Osteoblast (primary cell): ENCODE measurements at places on chromosomes 1 and 21. TPM values are rescaled to one million over a fixed set of nuclear protein-coding genes. Genes with fewer than 3 reads are reported as not detected.
A peak's percentile ranks its signal among the peaks of the same experiment; 100 is the strongest.

The FAM3B gene
- total RNA-seq: not detected in 2 replicates

DNA sequence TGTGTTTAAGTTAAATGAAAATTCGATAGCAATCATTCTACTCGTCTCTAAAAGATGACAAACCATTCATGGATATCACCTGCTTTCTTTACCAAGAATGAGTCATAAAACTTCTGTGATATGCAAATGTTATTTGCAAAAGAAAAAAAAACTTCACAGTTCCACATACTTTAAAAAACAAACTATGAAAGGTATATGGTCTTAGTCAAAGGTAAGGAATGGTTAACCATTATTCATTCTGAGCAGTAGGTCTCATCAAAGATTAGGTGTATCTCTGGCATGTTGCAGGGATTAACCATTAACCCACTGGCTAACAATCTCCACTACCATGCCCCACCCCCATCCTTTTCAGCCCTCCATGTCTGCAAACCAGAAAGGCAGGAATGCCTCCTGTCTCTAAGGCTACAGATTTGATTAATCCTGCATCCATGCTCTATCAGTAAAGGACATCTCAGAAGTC is 44.4 kb downstream of the PTPN14 start:
- DNase-seq: no peak

DNA sequence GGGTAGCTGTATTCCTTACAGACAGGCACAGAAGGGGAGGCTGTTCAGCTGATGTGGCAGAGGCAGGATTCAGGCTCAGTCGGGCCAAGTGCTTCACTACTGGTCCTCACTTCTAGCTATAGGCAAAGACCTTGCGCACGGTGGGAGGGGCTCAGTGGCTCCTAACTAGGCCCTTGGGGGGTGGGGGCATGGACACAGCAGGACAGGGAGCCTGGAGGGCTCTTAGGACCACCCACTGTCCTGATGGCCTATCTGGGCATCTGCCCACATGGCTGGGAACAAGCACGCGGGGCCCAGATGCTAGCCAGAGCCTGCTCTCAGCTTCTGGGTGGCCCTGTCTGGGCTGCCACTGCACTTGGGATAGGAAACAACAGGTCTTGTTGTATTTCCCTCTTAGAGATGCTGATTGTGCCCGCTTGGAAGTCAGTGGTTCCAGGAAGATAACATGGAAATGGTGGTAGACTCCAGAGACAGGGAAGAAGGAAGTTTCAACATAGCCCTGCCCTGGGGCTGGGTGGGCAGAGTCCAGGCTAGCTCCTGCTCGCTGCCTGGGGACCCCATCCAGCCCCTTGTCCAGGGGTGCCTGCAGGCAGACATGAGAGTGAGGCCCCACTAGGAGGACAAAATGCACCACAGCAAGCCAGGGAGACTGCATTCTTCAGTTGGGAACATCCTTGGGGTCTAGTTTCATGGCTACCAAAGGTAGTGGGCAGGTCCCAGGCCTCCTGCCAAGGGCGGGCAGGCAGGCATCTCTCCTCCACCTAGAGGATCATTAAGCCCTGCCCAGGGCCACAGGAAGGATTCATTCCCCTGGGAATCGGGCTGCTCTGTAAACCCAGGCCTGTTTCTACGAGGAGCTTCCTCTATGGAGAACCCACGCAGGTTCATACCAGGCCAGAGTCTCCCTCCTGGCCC is 102.5 kb downstream of the BCAR3 start:
- DNase-seq: no peak

DNA sequence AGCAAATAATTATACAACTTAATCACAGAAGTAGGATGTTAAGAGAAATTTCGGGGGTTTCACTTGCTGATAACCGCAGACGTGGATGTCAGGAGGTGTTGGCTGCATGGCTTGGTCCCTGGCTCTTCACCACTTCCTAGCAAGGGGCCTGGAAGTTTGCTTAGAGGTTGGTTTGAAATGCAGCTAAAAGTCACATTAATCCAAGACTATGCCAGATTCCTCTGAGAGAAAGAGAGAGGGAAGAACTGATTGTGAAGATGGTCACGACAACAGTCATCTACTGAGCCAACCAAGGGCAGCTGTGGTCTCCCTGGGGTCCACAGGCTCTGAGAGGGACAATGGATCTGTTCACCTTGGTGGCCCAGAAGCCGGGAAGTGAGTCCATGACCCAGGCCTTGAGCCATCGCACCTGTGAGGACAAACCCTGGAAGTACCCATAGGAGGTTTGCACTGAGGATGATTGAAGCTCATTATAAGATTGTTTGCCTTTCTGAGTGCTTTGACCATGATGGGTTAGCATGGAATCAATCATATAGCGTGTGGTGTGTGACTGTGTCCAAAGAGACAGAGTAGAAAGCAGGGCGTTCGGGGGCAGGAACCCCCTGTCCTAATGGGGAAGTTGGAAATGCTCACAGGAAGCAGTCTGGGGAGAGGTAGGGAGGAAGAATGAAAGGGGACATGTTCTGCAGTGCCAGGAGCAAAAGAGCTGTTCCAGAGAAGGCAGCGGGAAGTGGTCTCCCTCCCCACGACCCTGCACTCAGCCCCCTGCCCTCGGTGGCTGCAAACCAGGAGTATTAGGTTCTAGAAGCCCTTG is 47.1 kb downstream of the UMODL1 start:
- DNase-seq: peak; percentile 65

GRCh38 chr1:85109475-85109874 is 61.2 kb upstream of the MCOLN3 start:
- DNase-seq: peak; percentile 93

GRCh38 chr1:8202182-8202905 is 115.6 kb upstream of the SLC45A1 start:
- peak; percentile 97 for DNase-seq

DNA sequence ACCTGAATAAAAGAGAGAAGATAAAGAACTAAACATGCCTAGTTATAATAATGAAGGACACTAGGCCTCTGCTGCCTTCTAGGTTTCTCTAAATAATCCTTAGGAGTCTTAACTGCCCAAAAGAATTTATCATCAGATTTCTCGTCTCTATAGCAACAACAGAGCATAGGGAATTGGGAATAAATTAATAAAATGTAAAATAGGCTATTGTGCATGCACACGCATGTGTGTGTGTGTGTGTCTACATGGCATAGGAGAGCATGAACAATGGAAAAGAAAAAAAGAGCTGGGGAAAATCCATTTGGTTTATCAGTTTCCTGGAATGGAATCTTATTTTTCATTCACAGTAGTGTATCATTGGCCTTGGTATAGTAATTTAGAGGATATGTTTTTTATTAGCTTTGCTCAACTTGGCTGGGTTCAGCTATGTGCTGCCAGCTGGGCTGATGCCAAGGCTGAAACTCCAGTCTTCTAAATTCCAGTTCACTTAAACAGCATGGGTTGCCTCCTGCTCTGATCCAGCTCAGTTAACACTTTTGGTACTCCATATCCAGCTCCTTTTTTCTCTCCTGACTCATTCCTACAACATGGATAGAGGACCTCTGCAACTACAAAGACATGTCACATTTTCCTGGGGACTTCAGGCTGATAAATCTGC is 80.6 kb upstream of the SLFNL1 start:
- peak; percentile 69 for DNase-seq

The OR2M7 gene
- total RNA-seq: not detected in 2 replicates

- DNase-seq: peak; percentile 80
Observed at GRCh38 chr1:228400237-228400651, 6.4 kb downstream of the TRIM11 start.

The OR2T29 gene
- total RNA-seq: not detected in 2 replicates

DNA sequence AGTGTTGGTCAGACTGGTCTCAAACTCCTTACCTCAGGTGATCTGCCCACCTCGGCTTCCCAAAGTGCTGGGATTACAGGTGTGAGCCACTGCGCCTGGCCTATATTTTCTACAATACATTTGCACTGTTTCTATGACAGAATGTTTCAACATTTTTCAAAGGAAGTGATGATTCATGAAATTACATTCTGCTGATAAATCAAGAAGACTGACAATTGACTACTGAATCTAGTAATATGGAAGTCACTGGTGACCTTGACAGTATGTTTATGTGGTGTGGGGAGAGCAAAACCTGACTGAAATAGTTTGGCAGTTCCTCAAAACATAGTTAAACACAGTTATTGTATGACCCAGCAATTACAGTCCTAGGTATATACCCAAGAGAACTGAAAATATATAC is 18.1 kb downstream of the LRIF1 start:
- DNase-seq: no peak

- DNase-seq: peak; percentile 81
Observed at GRCh38 chr1:205301842-205302588, 19.5 kb downstream of the NUAK2 start.

DNA sequence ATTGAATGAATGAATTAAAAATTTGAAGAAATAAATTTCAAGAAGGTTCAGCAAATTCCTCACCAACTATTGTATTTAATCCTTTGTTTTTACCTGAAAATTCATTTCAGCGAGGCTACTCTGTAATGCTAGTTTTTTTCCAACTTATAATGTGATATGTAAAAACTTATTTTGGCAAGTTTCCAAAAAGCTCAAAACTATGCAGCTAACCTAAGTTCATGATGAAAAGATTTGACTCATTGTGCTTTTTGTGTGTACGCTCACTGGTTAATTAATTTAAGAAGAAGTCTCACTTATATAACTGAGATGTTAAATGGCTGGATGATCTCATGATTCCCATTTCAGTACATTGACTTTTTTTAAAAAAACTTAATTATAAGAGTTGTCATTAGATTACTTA is 196.0 kb upstream of the SAMSN1 start:
- no peak for DNase-seq

GRCh38 chr21:31991356-31992331 is 118.8 kb downstream of the HUNK start:
- DNase-seq: no peak

DNA sequence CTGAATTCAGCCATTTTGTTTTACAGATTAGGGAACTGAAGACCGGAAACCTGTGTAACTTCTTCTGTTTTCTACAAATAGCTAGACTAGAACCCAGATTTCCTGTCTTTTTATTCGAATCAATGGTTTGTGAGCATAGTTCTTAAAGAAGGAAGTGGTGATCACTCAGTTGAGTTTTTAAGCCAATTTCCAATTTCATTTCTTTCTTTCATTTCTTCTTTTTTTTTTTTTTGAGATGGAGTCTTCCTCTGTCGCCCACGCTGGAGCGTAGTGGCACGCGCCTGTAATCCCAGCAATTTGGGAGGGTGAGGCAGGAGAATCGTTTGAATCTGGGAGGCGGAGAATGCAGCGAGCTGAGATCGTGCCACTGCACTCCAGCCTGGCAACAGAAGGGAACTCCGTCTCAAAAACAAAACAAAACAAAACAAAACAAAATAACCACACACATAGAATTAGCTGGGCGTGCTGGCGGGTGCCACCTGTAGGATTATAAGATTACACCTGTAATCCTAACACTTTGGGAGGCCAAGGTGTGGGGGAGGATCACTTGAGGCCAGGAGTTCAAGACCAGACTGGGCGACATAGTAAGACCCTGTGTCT is 3.0 kb upstream of the MDM4 start:
- no peak for DNase-seq

The BCL2L15 gene
- 0.29 and 0.36 TPM in 2 replicates for total RNA-seq

GRCh38 chr1:178633056-178633455 is 92.0 kb upstream of the RALGPS2 start:
- peak; percentile 90 for DNase-seq

- DNase-seq: peak; percentile 62
Observed at GRCh38 chr1:177256153-177257075, 85.7 kb downstream of the BRINP2 start.

- no peak for DNase-seq
Observed at GRCh38 chr1:49576327-49576901, 447.3 kb downstream of the AGBL4 start.

- DNase-seq: no peak
Observed at GRCh38 chr21:18826562-18826961, 423.0 kb upstream of the TMPRSS15 start.

DNA sequence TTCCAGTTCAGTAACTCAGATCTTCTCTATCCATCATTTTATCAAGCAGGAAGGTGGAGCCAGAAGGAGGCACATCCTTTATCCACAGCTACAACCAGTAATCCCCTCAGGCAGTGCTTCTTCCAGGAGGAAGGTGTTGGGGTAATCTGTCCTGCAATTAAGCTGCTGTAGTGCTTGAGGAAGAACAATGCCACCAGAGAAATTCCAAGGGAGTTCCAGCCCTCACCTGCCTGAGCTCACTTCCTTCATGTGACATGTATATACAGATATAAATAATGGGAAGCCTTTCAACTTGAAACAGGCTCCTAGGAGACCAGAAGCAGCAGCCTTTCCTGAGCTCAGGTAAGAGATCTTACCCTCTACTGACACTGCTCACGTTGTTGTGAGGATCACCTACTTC is 2.2 kb upstream of the IL20 start:
- DNase-seq: no peak

The KDF1 gene
- total RNA-seq: not detected in 2 replicates

- DNase-seq: no peak
Observed at GRCh38 chr1:68142461-68142860, 89.9 kb downstream of the WLS start.

- no peak for DNase-seq
Observed at GRCh38 chr1:162040657-162041056, 17.0 kb upstream of the OLFML2B start.

- DNase-seq: no peak
Observed at GRCh38 chr1:3431686-3432085, 22.8 kb upstream of the ARHGEF16 start.

The NTMT2 gene
- not detected in 2 replicates for total RNA-seq

- no peak for DNase-seq
Observed at GRCh38 chr1:173258479-173259264, 51.5 kb upstream of the TNFSF4 start.

The ADAMTS4 gene
- 1.4 and 3.5 TPM in 2 replicates for total RNA-seq

The AJAP1 gene
- 0.29 and 1.1 TPM in 2 replicates for total RNA-seq

The ICOSLG gene
- total RNA-seq: 0.29 TPM in 1 of 2 replicates, not detected in the other

The RCSD1 gene
- under 0.01 and 0.29 TPM in 2 replicates for total RNA-seq

DNA sequence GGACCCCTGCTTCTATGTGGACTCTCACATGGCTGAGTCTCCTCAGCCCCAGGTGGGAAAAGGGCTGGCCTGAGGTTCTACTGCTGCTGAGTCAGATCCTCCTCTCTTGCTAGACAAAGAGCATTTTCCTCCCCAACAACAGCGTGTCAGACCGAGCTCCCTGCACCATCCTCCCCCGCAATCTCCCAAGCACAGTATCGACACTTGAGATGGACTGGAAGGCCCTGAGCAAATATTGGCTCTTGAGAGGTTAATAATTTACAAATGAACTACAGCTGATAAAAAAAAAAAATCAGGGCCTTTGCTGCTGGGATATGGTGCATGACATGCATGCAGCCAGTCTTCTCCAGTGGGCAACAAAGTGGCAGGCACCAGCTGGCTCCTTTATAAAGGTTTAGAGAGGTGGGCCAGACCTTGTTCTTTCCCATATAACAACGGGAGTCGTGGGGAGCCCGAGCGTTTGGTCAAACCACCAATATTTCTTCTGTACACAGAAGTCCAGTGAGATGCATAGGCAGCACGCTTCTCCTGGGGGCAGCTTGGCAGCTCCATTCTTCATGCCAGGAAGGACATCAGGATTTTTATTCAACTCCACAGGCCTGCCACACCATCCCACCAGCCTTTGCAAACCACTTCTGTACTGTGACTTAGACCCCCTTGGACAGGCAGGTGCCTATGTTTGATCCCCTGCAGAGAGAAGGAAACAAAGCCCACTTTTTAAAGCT is 55.4 kb upstream of the CAMK1G start:
- DNase-seq: no peak

GRCh38 chr1:165598676-165599059 is 32.4 kb upstream of the MGST3 start:
- DNase-seq: no peak
